Stimulated activated CD8-positive, alpha-beta memory T cell treated with anti-CD3 and anti-CD28 coated beads, Interleukin-15, amount 100 ng/mL, for 1 hour (primary cell): ENCODE measurements at places on chromosomes 1 and 21.

- no peak for DNase-seq
Observed at GRCh38 chr1:192979542-192979941, 79.6 kb downstream of the UCHL5 start.

DNA sequence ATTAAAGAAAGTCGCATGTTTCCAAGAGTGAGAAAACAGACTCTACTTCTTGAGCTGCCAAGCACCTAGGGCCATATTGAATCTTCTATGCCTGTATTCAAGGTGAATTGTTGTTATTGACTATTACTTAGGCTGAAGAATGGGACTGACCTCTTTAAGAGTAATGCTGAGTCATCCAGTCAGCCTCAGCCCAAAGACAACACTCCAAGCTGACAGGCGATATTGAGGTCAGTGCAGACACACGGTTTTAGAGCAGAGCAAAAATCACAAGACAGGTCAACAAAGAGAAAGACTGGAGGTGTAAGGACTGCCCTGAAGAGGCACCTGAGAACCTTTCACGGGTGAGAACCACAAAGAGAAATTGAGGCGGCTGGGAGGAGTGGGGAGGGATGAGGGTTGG lies 146.9 kb downstream of the MIS18A start:
- DNase-seq: no peak

GRCh38 chr1:46793126-46793525 lies 5.7 kb upstream of the CYP4B1 start:
- no peak for DNase-seq

DNA sequence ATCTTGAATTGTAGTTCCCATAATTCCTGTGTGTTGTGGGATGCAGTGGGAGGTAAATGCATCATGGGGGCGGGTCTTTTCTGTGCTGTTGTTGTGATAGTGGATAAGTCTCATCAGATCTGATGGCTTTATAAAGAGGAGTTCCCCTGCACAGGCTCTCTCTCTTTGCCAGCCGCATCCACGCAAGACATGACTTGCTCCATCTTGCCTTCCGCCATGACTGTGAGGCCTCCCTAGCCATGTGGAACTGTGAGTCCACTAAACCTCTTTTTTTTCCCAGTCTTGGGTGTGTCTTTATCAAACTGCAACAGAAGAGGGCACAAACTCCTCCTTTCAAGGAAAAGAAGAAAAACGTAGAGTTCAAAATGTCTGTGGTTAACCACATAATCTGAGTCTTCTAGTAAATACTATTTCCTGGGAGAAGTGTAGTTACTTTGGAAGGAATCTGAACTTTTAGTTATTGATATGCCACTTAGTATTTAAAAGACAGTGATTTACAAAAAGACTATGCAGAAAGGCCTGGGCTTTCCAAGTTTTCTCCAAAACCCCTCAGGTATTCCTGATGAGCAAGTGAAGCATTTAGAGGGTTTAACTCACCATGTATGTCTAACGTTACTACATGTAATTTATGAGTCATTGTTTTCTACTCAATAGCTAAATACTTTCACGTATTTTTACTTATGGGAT lies 10.0 kb downstream of the ADAMTS1 start:
- no peak for DNase-seq

DNA sequence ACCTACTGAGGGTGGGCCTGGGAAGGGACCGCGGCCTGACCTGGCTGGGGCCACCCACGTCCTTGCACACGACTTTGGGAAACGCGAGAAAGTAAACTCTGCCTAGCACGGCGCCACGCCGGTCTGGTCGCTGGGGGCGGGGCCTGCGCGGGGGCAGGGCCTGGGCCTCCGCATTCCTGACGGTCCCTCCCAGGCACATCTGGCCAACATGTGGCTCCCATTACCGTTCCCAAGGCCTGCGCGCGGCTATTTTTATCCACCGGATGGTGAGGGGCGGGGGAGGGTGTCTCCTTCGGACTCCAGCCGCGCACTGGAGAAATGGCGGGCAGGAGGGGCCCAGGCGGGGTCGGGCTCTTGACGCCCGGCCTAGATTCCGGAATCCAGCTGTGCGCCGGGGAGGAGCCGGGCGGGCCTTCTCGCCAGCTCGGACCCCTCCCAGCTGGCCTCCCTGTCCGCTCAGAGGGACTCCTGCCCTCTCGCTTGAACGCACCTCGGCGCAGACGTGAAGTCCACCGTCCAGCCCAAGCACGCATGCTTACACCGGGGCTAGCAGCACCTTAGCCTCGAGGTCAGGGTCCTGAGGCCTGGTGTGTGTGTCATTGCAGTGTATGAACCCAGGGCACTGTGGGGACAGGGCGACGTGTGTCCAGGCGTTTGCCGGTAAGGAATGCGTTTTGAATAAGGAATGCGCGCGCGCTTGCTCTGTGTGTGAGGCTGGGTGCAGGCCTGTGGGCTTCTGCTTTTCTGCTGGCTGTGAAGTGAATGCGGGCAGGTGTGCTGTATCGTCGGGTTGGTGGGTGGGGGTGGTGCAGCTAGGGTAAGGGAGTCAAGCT lies 2.1 kb downstream of the EVA1B start:
- DNase-seq: no peak

GRCh38 chr1:40784771-40785151 lies 1.2 kb downstream of the KCNQ4 start:
- DNase-seq: no peak
